Activated CD4-positive, alpha-beta T cell treated with anti-CD3 and anti-CD28 coated beads for 48 hours (primary cell): ENCODE measurements at places on chromosomes 16 and 17.

- no peak for DNase-seq
Measured at GRCh38 chr17:58280480-58281217, at the start of gene MPO. Gene MPO, minus strand, starts transcription at chr17:58280935. Its CDS starts 177 bp downstream, at chr17:58280758.

DNA sequence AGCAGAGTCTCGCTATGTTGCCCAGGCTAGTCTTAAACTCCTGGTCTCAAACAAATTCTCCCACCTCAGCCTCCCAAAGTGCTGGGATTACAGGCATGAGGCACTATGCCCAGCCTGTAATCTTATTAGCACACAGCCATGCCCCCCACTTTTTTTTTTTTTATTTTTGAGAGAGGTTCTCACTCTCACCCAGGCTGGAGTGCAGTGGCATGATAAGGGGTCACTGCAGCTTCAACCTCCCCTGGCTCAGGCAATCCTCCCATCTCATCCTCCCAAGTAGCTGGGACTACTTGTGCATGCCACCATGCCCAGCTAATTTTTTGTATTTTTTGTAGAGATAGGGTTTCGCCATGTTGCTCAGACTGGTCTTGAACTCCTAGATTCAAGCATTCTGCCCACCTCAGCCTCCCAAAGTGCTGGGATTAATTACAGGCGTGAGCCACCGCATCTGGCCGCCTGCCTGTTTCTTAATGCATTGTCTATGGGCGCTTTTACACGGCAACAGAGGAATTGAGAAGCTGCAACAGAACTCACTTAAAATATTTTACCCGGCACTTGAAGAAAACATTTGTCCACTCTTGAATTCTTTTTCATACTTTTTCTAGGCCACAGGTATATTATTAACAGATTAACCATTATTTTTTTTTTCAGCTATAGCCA, 8.8 kb upstream of the CEP20 start:
- no peak for DNase-seq

DNA sequence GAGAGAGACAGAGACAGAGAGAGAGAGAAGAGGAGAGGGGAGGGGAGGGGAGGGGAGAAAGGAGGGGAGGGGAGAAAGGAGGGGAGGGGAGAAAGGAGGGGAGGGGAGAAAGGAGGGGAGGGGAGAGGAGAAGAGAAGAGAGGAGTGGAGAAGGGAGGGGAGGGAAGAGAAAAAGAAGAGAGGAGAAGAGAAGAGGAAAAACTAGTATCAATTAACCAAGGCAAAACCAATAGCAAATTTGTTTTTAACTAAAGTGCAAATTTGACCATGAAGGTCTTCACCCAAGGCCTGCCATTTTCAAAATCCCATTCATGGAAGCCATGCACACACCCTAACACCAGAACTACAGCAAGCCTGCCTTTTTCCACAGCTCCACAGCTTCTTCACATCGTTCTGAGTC, 16.6 kb downstream of the GRIN2A start:
- no peak for DNase-seq

- DNase-seq, result no peak
Measured at GRCh38 chr17:15440347-15440746, 27.1 kb downstream of the CDRT4 start.

GRCh38 chr17:14471052-14471451, 170.2 kb downstream of the HS3ST3B1 start:
- DNase-seq, result no peak

DNA sequence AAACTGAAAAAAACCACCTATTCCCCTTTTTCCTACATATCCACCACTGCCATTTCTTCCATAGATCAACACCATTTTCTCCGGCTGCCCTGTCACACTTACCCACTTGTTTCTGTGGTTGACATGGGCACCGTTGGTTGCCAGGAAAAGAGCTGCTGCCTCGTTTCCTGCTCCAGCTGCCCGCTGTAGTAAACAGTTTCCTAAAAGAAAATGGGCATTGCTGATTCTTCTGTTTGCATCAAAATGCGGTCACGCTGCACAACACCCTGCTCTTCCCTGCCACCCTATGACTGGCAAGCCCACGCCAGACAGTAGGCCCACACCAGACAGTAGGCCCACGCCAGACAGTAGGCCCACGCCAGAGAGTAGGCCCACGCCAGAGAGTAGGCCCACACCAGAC, 46.3 kb downstream of the CYB5D2 start:
- DNase-seq, result no peak

GRCh38 chr17:29066047-29066446, 23.1 kb downstream of the PIPOX start:
- no peak for DNase-seq

DNA sequence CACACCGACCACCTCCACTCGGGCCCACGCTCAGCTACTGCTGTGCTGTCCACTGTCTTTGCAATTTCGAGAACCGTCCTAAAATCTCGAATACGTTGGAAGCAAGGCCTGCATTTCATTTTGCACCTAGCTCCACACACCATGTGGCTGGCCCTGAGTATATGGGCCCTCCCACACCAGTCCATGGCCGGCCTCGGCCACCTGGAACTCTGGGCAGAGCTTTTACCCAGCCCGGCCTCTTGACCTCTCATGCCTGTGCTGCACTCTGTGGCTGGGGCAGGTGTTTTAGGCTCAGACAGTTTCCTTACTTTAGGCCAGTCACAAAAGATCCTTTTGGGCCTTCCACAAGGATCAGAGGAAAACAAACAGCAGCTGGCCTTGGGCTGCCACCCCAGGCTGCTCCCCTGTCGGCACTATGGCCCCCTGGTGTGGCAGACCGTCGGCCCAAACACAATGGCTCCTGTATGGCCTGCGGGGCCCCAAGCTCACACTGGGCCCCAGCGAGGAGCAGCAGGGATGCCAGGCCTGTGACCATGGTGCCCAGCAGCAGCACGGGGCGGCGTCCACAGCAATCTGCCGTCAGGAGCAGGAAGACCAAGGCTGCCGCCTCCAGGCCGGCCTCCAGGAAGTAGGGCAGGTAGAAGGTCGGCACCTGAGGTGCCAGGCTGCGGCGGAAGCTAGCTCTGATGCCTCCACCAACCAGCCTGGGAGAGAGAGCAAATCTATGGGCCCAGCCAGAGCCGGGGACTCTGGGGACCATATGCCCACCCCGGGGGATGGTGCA, 2.5 kb downstream of the SLC22A31 start:
- DNase-seq, result no peak

GRCh38 chr17:28053044-28053670, 10.7 kb downstream of the NLK start:
- no peak for DNase-seq

DNA sequence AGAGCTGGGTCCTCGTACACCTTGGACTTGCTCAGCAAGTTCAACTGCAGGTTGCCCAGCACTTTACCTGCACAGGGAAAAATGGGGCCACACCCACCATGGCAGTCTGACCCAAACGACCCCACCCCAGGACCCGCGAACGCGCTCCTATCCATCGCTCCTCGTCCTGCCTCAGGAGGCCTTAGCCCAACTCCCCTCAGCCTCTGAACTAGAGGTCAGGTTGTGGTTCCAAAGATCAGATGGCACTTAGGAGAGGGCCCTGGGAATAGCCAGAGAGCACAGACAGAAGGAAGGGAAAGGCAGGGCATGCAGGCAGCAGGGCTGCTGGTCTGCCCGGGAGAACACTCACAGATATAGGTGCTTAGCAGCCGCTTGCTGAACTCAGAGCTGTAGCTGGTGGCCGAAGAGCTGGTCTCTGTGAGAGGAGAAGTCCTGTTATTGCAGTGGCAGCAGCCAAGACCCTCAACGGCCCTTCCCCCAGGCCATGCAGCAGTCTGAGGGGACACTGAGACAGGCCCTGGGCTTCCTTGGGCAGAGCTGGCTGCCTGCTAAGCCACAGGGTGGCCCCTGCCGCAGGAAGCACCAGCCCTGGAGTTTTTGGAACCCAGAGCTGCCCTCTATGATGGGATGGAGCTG, 6.9 kb downstream of the ZACN start:
- no peak for DNase-seq

GRCh38 chr16:54125751-54126655, 160.6 kb downstream of the IRX3 start:
- DNase-seq, result no peak

DNA sequence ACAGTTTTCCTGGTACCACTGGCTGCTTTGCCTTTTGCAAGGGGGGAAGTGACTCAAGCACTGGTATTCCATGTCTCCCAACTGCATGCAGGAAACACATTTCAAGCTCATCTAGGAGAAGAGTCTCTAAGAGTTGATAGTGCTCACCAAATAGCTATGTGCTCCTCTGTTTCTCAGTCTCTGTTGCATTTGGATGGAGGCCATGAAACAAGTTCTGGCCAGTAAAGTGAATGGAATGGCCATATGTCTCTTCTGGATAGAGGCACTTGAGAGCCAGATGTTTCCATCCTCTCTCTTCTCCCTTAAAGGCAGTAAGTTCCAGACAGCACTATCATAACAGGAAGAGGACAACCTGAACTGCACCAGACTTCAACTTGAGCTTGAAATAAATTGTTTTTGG, 60.6 kb downstream of the C16orf82 start:
- DNase-seq, result no peak

DNA sequence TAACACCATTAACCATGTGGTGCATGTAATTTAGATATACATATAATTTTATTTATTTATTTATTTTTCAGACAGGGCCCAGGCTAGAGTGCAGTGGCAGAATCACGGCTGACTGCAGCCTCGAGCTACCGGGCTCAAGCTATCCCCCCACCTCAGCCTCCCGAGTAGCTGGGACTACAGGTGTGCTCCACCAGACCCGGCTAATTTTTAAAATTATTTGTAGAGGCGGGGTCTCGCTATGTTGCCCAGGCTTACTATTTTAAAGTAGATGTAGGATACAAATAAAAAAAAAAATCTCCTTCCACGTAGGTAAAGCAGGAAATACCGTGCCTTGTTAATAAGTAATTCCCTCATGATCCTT, 446 bp upstream of the COQ7 start:
- DNase-seq, result no peak

DNA sequence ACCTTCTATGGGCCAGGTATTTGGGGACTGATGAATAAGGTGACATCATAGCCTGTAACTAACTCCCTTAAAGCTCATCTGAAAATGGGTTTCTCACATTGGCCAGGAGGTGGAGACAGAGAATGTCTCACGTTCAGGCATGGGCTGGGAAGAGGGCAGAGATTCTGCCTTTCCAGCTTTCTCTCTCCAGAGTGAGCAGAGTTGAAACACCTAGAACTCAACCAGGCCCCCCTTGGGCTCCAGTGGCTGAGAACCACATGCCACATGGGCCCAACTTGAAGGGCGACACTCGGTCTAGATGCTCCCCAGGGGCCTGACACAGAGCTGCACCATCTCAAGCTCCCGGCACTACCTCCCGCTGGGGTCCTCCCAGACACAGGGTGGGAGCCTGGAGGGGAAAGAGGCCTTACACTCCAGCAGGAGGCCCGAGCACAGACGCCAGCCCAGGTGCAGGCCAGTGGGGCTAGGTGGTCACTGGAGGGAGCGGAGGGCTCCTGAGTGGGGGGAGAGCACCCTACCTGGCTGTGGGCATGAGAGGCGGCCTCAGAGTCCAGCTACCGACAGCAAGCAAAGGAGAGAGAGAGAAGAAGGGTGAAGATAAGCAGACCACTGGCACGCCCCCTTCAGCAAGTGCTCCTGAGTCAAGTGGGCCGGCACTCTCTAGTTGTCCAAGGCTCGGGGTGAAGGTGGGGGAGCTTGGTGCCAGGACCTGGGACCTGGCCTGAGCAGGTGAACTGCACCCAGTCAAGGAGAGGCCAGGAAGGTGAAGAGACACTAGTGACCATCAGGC, 55.9 kb downstream of the MYO18A start:
- DNase-seq, result peak; percentile 54

- DNase-seq, result no peak
Measured at GRCh38 chr17:16459855-16460550, 32.0 kb downstream of the LRRC75A start.
